GM04503 (cell line): ENCODE measurements at places on chromosomes 5 and 9.

DNA sequence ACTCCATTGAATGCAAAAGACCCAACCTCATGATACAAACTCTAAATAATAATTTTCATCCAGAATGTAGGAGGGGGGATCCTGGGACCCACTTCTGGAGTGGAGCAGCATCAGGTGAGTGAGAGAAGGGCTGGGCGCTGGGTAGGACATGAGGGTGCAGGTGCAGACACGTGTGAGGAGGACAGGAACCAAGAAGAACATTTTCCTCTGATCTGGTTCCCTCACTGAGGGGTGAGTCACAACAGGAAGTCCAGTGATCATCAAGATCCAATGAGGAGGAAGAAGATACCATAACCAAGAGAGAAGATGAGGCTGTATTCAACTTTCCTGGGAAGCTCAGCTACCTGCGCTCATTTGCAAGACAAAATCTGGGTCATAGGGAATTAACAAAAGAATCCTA, 57.4 kb downstream of the SFXN1 start:
- no peak for DNase-seq

DNA sequence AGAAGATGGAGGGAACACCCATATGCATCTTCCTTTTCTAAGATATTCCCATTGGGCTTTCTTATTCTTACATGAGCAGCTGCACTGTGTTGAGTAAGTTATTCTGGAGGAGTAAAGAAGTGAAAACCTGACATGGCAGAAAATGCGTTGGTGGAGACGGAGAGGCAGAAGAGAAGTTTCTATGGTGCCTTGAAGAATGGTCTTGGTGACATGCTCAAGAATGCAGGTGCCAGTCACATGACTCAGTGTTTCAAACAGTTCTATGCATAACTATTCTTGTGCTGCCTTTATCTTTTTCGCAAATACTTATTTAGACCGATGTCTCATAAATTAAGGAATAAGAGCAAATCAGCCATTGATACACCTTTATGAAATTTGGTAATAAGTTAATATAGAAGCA, 377.8 kb upstream of the IRX2 start:
- no peak for DNase-seq

DNA sequence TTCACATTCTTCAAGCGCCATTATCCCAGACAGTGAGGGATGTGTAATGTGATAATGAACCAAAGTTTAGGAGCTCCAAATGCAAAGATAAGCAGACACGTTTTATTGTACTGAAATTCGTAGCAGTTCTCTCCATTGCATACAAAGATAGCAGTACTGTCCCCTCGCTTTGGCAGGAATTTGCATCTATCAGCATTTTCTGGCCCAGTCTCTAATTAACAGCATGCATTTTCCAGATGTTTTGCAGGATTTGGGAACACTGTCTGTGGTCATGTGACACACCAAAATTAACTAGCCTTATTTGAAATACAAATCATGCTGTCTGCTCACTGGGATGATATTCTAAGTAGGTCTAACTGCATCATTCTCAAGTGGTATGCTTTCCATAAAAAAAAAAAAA, 235.9 kb upstream of the TRPM3 start:
- DNase-seq = no peak

DNA sequence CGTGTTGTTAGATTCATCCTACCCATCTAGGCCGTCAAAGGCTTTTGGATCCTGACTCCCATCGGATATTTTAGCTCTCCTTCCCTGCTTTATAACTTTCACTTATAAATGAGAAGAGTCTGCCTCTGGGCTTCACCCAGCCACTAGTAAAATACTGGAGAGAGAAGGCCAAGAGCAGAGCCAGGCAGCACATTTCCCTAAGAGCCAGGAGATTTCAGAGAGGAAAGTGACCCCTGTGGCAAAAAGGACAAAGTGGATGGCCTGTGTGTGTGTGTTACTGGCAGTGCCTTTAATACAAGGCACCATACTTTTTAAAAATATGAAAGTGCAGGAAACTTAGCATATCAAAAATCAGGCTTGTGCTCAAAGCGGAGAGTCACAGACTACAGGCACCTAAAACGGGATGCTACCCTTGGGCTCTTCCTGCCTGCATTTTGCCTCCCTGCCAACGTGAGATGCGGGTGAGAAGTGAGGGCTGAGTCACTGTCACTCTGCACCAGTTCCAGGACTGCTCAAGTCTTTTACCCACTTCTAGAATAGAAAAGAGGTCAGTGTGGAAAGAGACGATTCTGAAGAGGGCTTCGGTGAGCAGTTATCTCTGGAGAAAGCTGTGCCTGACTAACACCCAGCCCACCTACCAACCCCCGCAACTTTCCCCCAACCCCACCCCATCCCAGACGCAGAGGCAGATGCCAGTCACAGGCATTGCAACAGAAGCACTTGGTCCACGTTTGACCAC, 15.9 kb downstream of the NFIL3 start:
- DNase-seq = no peak

GRCh38 chr5:65821966-65822365, 100.0 kb downstream of the NLN start:
- no peak for DNase-seq

- no peak for DNase-seq
Observed at GRCh38 chr9:12716823-12717600, 23.8 kb downstream of the TYRP1 start.

DNA sequence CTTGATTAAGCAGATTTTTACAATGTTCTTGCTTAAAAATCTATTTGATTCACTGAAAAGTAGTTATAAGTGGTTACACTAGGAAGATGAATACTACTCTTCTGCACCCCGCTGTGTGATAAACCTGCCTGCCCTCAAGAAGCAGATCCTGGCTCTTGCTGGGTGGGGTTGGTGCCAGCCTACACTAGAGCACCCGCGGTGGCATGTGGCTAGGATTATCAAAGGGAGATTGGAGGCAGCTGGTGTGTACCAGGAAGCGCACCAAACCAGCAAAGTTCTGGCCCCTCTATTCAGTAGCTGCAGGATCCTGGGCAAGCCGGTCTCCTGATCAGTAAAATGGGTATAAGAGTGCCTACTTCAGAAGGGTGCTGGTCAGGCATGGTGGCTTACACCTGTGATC, 43.5 kb downstream of the PRLR start:
- DNase-seq = no peak

- DNase-seq = no peak
Observed at GRCh38 chr5:57493034-57493433, 10.4 kb upstream of the ACTBL2 start.

DNA sequence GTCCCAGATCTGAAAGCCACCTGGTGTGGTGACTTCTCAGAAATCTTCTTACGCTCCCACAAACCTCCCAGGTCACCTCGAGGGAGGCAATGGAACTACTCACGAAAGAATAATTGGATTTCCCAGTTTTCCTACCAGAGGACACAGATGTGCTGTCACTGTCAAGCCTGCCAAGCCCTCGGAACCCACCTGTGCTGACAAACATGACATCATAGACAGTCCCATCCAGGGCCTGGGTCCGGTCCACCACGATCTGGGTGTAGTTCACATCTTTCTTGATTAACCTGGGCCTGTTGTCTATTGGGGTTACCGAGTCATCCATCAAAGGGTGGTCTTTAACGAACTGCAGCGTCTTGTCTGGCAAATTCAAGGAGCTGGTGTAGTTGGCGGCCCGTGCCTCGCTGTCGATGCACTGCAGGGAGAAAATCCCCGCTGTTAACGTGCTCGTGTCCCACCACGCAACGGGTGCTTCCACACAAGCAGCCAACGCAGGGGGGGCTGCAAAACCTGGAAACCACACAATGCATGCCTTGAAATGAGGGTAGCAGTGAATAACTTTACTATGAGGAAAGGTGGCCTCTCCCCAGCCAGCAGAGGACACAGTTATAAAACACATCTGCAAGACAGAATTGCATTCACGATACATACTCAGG, 69.0 kb downstream of the SECISBP2 start:
- DNase-seq = no peak

GRCh38 chr5:143499480-143500114, 96.1 kb upstream of the NR3C1 start:
- no peak for DNase-seq

DNA sequence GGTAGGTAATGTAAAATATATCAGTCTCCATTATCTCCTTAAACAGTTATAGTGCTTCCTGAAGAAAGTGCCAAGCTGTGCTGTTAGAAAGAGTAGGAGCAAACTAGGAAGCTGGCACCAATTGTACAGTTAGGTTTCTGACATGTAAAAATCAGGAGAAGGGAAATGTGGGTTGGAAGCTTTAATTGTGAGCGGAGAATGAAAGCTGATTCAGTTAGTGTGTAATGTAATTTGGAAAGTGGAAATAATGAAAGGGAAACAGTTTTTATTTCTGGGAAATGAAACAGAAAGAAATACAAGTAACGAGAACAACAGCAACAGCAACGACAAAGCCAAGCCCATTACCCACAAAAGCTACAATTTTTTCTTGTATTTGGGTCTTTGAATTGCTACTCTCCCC, 48.8 kb upstream of the JAK2 start:
- DNase-seq = no peak

- no peak for DNase-seq
Observed at GRCh38 chr5:169918228-169918627, 62.1 kb downstream of the INSYN2B start.

GRCh38 chr9:33263131-33264002, 1.1 kb downstream of the BAG1 start:
- no peak for DNase-seq

GRCh38 chr9:99210572-99210971, 11.2 kb downstream of the ALG2 start:
- DNase-seq = no peak

- no peak for DNase-seq
Observed at GRCh38 chr5:145991044-145991575, 54.7 kb downstream of the SH3RF2 start.

GRCh38 chr9:99023831-99024230, 80.1 kb downstream of the COL15A1 start:
- DNase-seq = no peak

DNA sequence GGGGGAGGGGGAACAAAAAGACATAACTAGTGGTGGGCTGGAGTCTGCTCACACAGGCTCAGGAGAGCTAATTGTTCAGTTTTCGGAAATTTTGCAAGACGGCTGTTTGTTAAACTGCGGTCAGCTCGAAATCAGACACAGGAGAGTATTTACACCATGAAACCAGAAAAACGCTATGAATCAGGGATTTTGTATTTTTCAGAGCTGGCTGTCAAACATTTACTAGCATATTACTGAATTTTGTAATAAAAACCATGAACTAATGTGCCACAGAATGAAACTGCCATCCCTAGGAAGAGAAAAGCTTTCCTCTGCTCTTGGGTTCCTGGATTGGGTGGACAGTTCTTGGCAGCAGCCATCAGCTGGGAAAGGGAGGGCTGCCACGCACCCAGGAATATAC, 45.3 kb downstream of the TRPM3 start:
- DNase-seq = no peak

GRCh38 chr9:113566016-113566711, 102.6 kb downstream of the RGS3 start:
- DNase-seq = no peak

DNA sequence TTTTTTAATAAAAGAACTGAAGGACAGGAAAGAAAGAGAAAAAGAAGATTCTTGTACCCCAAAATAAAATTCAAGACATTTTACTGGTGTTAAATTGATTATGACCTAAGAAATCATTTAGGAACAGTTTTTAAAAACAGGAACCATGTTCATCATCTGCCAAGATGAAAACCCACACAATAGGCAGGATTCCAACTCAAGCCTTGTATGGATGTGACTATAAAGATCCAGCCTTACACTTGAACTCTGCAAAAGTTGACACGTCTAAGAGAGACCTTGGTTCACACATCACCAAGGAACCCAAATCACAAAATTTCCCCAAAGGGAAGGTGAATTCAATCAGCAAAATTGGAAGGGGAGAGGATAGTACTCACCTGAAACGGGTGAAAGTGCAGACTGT, 82.6 kb downstream of the SMIM23 start:
- no peak for DNase-seq

GRCh38 chr5:16104961-16105360, 74.6 kb downstream of the MARCHF11 start:
- no peak for DNase-seq

DNA sequence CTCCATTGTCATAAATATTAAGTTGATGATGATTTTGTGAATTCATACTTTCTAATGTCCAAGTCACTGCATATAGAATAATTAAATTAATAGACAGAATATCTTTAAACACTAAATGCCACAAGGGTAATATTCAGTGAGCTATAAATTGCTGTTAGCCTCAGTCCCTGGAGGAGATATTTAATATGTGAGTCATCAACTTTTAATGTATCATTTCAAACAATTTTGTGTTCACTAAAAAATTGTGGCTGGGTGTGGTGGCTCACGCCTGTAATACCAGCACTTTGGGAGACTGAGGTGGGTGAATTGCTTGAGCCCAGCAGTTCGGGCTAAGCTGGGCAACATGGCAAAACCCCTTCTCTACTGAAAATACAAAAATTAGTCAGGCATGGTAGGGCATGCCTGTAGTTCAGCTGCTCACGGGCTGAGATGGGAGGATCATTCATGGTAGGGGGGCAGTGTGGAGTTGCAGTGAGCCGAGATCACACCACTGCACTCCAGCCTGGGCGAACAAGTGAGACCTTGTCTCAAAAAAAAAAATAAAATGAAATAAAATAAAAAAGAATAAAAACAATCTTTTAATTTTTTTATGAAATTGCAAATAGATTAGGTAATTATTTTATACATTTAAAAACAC, 717.3 kb upstream of the CHD1 start:
- no peak for DNase-seq

DNA sequence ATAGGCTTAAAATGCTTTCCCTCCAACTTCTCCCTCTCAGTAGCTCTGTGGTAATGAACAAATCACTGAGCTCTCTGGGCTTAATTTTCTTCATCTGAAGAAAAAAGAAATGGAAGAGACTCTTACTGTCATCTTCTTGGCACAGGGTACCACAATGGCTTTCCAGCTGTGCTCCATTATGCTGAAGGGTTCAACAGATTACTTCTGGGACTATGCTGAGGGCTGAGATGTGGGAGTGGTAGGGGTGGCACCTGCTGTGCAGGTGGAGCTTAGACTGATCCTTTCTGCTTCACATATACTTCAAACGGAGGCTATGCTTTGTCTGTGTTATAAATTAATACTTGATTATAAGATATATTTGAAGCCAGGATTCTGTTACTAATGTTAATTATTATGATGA, 840.2 kb upstream of the C9orf72 start:
- DNase-seq = no peak

DNA sequence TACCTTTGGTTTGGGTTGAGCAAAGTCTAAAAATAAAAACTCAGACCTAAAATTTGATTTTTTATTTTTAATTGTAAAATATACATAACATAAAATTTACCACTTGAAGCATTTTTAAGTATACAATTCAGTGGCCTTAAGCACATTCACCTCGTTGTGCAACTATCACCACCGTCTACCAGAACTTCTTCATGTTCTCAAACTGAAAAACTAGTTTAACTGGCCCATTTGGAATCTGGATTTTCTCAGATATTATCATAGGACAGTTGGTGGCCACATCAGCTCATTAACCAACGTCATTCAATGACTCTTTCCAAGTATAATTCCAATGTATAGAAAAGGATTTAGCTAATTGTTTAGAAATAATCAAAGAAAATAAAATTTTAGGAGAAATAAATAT, 319.3 kb downstream of the TLE1 start:
- no peak for DNase-seq
